ENCODE measurements at places on chromosomes 3 and 15.

GRCh38 chr3:113038328-113038727 lies 47.5 kb downstream of the GTPBP8 start:
- DNase-seq, result no peak

DNA sequence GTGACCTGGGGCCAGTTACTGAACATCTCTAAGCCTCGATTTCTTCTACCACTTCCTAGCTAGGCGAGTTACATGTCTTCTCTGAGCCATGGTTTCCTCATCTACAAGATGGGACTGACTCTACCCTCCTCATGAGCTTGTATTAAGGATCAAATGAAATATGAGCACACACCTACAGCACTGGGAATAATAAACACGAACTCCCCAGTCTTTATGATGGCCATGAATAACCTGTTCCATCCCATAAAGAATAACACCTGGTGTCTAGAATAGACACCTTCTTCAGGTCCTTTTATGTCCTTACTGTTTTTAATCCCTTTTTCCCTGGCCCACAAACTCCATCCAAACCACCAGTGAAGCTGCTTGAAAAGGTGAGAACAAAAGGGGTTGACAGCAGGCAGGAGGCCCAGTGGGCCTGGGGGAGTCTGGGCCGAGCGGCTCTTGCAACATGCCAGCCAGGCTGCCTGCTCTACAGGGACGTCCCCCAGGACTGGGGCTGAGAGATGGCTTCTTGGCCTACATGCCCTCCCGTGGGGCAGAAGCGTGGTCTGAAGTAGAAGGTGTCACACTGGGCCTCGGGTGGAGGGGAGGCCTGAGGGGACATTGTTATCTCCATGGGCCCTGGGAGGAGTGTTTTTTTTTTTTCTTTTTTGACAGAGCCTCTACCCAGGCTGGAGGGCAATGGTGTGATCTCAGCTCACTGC lies 178.2 kb downstream of the RAB11A start:
- DNase-seq, result no peak

DNA sequence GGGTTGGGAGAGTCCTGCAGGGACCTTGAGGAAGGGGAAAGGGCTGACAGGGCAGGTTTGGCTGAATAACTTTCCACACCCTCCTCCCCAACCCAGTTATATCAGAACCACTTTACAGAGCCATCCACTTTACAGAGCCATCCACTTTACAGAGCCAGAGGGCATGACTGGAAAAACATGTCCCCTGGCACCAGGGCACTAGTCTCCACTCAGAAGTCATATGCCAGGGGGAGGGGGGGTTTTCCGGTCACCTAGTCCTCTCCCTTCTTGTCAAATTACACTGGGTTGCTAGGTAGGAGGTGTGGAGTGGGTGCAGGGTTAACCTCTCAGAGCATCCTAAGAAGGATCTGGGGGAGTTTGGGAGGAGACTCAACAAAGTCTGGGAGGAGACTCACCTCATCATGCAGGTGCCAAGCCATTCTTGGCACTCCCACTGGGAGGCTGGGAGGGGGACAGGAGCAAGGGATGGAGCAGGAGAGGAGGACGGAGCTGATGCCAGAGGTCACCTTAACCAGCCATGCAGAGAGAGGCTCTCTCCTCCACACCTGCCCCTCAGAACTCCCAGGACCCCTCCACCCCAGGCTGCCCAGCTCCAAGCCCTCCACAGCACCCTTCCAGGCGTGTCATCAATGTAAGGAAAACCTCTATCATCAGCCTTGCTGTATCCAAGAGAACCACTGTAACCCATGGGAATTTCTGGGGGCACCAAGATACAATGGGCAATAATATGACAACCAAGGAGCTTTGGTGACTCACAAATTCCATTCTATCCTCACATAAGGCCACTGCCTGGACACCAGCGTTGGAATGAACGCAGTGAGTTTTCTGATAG lies 1.7 kb downstream of the LRRC2 start:
- DNase-seq, result no peak

- DNase-seq, result no peak
Measured at GRCh38 chr15:25090073-25090733, 135.4 kb downstream of the SNRPN start.

- no peak for DNase-seq
Measured at GRCh38 chr3:32946973-32947788, 4.3 kb upstream of the CCR4 start.

GRCh38 chr15:83205725-83206324 lies 1.8 kb downstream of the HDGFL3 start:
- no peak for DNase-seq

DNA sequence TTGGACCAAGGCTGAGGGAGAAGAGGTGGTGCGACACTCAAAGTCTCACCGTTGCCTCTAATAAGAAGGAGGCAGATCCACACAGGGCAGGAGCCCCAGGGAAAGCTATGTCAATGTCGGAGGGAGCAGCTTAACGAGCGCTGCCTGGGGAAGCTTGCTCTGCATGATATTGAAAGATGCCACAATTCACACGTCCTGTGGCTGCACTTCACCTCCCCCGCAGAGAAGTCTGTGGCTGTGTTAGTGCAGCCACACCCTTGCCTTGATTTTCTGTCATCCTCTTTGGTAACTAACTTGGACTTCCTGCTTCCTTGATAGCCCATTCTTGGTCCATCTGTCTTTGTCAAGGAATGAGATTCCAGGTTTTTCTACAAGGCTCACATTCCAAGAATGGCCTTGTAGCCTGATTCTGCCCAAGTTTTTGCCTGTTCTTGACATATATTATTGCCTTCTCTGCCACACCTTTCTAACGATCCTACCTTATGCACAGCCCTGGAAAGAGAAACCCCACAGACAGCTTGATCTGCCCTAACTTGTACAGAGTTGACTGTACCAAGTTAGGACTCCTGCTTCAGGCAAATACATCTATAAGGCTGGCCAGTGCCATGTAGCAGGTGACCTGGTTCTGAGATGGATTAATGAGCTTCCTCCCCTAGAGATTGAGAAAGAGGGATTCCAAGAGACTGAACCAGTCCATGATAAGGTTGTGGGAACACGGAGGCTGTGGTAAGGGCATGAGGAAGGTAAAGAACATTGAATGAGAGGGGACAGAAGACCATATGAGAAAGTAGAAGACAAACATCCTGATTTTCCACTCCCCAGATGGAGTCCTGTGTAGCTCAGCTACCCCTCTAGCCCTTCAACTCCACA lies 153.0 kb upstream of the WNT5A start:
- no peak for DNase-seq

DNA sequence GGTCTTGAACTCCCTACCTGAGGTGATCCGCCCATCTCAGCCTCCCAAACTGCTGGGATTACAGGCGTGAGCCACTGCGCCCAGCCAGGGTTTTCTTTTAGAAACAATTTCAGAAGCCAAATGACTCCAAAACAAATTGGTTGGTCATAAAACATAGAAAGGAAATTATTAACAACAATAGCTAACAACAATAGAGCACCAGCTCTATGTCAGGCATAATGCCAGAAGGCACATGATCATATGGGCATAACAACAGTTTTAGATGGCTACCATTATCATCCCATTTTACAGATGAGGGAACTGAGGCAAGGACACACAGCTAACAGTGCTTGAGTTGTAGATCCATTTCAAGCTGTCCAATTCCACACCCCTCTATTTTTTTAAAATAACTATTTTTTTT lies 22.2 kb upstream of the RAF1 start:
- DNase-seq, result no peak

DNA sequence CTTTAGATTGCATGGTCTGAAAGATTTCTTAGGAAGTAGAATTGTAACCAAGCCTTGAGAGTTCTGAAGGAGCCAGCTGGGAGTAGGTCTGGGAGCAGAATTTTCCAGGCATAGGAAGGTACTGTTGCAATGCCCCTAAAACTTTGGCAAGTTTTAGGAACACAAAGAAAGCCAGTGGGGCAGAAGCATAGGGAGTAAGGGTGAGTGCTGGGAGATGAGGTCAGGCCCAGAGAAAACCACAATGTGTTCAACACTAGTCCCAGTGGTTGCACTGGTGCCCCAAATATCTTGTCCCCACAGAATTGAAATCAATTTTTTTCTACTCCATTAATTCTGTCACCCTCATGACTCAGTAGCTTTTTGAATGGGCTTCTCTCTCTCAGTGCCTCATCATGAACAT lies 120.7 kb upstream of the GALNT15 start:
- no peak for DNase-seq

DNA sequence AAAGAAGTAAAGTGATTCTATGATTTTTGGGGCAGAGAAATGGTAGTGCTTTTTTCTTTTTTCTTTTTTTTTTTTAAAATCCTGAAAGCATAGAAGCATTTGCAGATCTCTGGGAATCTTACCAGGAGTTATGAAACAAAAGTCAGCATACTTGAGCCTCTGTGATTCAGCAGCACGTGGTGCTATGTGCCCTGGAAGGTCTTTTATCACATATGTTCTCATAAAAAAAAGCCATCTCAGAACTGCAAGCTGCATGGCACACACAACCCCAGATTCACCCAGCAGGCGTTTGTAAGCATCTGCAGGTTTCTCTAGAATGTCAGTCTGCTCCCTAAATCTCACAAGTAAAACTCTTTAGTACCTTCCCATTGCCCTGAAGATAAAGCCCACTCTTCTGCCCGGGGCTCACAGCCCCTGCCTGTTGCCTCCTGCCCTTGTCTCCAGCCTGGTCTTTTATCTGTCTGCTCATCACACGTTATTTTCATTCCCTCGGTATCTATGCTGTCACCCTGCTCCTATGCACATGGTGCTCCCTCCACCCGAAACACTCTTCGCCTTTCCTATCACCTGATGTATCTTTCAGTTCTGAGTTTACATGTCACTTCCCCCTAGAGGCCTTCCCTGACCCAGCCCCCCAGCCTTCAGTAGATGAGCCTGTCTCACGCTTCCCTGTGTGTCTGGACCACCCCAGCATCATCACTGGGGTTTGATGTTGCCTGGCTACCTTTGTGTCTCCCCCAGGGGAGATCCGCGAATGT lies 72.4 kb downstream of the CHDH start:
- no peak for DNase-seq

DNA sequence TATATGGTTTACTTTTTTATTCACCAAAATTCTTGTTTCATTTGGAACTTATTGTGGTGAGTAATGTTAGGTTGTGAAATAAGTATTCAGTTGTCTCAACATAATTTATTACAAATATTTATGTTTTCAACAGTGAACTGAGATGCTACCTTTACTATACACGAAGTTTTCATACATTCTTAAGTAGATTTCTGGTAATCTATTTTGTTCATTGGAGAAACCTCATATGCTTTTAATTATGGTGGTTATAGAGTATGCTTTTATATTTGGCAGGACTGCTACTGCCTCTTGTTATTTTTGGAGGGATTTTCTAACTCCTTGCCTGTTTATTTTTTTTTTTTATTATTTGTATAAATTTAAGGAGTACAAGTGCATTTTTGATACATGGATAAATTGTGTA lies 253.1 kb downstream of the NLGN1 start:
- no peak for DNase-seq

DNA sequence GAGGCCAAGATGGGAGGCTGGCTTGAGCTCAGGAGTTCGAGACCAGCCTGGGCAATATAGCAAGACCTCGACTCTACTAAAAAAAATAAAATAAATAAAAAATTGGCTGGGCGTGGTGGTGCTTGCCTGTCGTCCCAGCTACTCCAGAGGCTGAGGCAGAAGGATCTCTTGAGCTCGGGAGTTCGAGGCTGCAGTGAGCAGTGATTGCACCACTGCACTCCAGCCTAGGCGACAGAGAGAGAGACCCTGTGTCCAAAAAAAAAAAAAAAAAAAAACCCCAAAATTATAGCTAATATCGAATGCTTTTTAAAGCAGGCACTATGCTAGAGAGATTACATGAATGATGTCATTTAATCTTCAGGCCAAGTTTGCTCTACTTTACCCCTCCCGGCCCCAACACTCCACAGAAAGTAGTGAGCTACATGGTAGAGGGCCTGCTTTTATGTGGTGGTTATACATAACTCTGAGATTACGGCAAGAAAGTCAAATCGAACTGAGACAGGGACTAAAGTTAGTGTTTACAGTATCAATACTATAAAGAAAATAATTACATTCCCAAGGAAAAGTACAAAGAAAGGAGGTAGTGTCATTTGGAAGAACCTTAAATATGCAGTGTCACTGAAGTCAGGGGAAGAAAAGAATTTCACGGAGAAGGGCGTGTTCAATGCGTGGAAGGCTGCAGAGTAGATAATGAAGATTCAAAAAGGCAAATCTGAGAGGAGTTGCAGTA lies 1.1 kb downstream of the ADPGK start:
- DNase-seq, result peak; percentile 33

GRCh38 chr3:163863146-163863545 lies 1215.2 kb downstream of the SI start:
- no peak for DNase-seq

- no peak for DNase-seq
Measured at GRCh38 chr3:40262331-40262730, 47.2 kb upstream of the EIF1B start.

DNA sequence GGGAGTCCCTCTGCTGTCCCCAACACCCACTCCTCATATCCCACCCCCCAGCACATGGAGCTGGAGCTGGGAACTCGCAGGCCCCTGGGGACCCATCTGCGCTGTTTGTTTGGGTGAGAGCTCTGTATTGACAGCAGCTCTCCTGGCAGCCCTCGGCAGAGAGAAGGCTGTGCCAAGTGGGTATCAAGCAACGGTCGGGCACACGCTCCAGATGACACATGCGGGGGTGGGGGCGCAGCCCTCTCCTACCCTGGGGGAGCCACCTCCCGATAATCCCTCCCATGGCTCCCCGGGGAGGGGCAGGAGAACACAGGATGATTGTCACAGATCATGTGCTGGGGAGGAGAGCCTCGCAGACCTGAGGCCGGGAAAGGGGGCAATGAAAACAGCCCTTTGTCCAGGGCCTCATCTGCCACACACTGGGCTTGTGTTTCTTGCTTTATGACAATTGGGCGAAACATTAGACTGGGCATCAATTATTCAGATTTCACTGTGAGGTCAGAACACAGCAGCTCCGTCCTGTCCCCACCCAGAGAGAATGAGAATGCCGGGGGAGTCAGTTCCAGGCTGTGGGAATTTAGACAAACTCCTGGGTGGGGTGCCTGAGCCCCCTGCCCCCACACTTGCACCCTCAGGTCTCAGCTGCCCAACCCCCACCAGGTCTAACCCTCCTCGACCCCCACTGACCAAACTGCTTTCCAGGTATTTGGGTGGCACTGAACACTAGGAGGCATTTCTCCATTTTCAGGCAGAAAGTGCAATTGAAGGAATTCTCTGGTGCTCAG lies 46.4 kb upstream of the KLF13 start:
- no peak for DNase-seq

- no peak for DNase-seq
Measured at GRCh38 chr3:113498221-113499005, 16.5 kb downstream of the SPICE1 start.

DNA sequence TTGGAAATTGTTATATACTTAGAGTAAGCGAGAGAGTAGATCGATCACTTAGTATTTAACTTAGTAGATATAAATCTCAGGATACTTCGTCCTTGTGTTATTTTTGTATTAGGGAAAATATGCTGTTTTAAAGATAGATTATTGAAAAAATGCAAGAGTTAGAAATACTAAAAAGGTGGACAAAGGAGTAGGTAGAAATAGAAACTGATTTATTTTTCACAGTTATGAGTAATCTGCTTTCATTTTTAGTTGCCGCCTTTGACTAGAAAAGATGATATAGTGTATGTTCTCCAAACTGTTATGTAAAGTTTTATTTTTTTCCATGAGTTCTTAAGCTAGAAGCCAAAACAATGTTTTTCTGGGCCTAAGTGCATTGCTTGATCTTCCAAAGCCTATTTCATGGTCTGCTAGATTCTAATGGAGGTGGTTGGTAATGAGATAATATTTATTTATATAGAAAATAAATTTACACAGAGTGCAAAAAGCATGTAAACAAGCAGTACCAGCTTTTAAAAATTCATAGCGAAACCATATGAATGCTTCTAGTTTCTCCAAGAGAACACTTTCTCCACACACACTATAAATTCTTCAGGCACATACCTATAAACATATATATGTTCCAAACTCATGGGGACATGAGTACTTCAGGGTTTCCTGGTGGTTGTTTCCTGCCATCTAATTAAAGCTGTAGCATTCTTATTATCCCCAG lies 61.1 kb downstream of the DIPK2A start:
- no peak for DNase-seq
